ENCODE measurements at places on chromosomes 6 and 20.

- H3K36me3 ChIP-seq = no peaks in the 10 kb centered on the region
- DNase-seq = peak; percentile 33
- 0 out of 2 replicates have a peak overlapping the region, but pooled peaks have one; percentile 7 for H3K27ac ChIP-seq
These were observed 243.9 kb upstream of the TCF21 start for GRCh38 chr6:133644892-133645619.

DNA sequence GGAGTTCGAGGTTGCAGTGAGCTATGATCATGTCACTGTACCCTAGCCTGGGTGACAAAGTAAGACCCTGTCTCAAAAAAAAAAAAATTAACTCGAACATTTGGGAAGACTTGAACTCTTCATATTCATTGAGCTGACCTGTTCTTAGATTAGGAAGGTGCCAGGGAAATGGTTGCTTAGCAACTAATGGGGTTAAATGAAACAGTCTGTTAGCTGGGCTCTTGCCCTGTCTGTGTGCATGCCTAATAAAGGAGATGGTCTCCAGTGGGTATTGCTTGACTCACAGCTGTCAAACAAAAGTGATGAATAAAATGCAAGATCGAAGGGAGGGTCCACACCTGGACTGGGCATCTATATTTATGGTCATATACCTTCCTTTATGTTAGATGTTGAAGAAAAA, 101.8 kb downstream of the KLHL32 start:
- H3K27ac ChIP-seq = no peak overlapping the region
- no peak for DNase-seq
- H3K27me3 ChIP-seq = no peaks in the 10 kb centered on the region
- H3K36me3 ChIP-seq = no peaks in the 10 kb centered on the region

- no peaks in the 10 kb centered on the region for H3K27me3 ChIP-seq
- no peak overlapping the region for H3K27ac ChIP-seq
- DNase-seq = no peak
- no peaks in the 10 kb centered on the region for H3K36me3 ChIP-seq
- no peaks in the 10 kb centered on the region for H3K4me1 ChIP-seq
- no peak overlapping the region for H3K4me3 ChIP-seq
These were observed 125.3 kb upstream of the NOX3 start for GRCh38 chr6:155580904-155581303.

DNA sequence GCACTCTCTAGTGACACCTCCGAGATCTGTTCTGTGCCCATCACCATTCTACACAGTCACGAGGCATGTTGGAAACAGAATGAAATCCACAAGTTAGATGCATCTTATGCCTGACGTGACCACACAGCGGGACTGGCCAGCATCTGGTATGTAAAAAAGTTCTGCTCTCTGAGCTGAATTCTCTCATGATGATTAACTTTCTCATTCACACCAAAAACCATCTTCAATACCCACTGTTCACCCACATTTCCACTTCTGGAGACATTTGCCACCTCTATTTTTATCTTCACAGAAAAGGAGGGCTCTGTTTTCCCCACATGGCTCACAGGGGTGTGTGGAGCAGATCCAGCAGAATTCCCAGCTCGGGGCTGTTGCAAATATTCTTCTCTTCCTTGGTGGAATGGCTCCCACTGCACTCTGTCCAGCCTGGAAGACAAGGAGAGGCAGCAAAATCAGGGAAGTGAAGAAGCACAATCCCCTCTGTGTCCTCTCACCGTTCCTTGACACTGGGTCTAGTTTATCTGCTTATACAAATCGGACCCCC, 303.4 kb downstream of the TAF4 start:
- H3K36me3 ChIP-seq = no peaks in the 10 kb centered on the region
- peaks cover 84% of the 10 kb centered on the region for H3K27me3 ChIP-seq
- H3K4me1 ChIP-seq = no peaks in the 10 kb centered on the region

DNA sequence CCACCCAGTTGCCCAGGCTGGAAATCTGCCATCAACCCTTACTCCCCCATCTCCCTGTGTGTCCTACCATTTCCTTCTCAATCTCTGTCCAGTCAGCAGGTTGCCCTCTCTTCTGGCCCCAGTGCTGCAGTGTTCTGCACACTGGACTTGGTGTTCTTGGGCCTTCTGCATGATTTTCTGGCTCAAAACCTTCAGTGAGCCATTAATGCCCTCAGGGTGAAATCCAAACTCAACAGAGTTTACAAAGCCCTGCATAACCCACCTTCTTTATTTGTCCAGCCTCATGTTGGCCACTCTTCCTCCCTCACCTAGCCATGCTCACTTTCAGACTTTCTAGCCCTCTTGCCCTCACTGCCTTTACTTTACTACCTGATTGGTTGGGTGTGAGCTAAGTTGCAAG, 5.0 kb upstream of the GSTA3 start:
- no peaks in the 10 kb centered on the region for H3K36me3 ChIP-seq
- no peak overlapping the region for H3K27ac ChIP-seq
- H3K27me3 ChIP-seq = no peaks in the 10 kb centered on the region
- H3K4me1 ChIP-seq = no peaks in the 10 kb centered on the region
- H3K4me3 ChIP-seq = no peak overlapping the region

DNA sequence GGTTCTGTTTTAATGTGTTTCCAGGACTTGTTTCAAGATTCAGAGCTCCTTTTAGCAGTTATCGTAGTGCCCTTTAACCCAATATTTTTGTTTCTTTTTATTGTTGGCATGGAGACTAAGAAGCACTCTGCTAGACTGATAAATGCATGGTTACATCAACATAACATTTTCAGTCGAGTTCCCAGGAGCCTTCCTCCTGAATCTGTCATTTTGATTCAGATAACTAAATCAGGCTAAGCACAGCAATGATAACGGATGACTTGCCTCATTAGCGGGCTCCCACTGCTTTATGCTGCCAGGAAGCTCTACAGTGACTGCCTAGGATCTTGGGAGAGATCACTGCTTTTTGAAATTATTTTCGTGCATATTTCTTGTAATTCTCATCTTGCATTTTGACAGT, 772.8 kb upstream of the GJE1 start:
- no peaks in the 10 kb centered on the region for H3K36me3 ChIP-seq
- no peak overlapping the region for H3K4me3 ChIP-seq
- no peaks in the 10 kb centered on the region for H3K4me1 ChIP-seq
- H3K27ac ChIP-seq = no peak overlapping the region
- no peaks in the 10 kb centered on the region for H3K27me3 ChIP-seq

DNA sequence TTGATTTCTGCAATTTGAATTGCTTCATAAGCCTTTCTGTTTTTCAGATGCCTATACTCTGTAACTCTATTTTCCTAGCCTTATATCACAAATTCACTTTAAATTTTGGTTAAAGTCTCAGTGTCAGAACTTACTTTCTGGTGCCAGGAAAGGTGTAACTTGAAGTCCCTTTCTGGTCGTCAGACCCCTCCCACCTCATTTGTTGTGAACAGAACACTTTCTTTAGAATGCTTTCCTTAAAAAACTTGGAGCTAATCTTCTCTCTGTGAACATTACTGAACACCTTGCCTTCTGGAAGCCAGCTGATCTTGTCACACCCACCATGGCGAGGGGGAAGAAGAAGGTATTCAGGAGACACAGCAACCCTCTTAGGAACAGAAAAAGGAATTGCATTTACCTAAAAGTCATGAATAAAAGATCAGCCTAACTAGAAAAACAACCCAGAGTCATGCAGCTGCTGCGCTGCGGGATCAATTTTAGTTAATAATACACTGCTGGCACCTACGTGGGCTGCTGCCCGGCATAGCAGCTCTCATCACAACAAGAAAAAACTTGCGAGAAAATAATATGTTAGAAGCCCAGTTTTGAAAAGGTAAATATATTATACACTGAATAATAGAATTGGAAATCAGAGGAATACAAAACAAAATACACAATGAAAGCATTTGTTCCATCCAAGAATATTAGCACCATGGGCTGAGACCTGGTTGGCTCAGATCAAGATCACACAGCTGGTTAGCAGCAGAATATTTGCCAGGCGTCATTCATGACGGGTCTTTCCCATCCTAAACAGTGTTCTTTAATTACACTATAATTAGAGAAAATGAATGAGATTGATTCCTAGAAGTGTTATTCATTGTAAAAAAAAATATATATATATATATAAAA, 5.8 kb upstream of the FAM217A start:
- no peaks in the 10 kb centered on the region for H3K36me3 ChIP-seq
- DNase-seq = no peak
- no peak overlapping the region for H3K4me3 ChIP-seq

DNA sequence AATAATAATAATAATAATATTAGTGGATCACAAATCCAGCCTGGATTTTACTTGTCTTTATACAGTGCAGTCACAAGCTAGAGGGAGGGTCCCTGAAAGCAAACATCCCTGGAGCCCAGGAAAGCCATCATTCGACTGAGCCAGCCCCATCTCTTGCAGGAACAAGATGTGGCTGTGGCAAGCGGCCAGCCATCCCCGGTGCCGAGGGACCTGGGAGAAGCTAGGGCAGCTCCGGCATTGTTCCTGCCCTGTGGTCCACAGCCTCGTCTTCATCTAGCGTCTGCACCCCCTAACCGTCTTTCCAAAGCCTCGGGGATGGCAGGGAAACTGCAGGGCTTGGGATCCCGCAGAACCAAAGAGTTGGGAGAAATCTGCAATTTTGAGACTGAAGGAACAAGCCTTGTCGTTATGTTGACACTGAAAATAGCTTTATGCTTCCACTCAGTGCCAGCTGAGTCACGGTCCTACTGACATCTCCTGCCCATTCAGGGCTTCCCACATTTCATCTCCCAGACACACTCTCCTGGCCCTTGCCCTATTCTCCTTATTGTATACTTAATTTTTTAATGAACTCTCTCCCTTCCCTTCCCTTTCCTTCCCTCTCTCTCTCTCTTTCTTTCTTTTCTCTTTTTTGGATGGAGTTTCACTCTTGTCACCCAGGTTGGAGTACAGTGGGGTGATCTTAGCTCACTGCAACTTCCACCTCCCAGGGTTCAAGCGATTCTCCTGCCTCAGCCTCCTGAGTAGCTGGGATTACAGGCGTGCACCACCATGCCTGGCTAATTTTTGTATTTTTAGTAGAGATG, 62.5 kb upstream of the ZNFX1 start:
- no peaks in the 10 kb centered on the region for H3K27me3 ChIP-seq
- peaks cover 36% of the 10 kb centered on the region for H3K4me1 ChIP-seq
- no peak for DNase-seq
- H3K36me3 ChIP-seq = no peaks in the 10 kb centered on the region

- H3K27ac ChIP-seq = no peak within 1 kb of the TSS
- no peak for DNase-seq
- no peaks in the 10 kb centered on the region for H3K27me3 ChIP-seq
- no peak within 1 kb of the TSS for H3K4me3 ChIP-seq
These were observed at the start of gene POM121L2 for GRCh38 chr6:27312146-27312949. TSS of gene POM121L2 (minus strand) at chr6:27312273. CDS start at chr6:27312170, 103 bp downstream.

GRCh38 chr6:122365775-122366403, 33.6 kb upstream of the HSF2 start:
- H3K27me3 ChIP-seq = no peaks in the 10 kb centered on the region
- peaks cover 41% of the 10 kb centered on the region for H3K4me1 ChIP-seq
- no peaks in the 10 kb centered on the region for H3K36me3 ChIP-seq

GRCh38 chr6:108526739-108527174, 34.0 kb upstream of the FOXO3 start:
- DNase-seq = no peak
- H3K36me3 ChIP-seq = no peaks in the 10 kb centered on the region
- H3K27ac ChIP-seq = no peak overlapping the region
- H3K27me3 ChIP-seq = no peaks in the 10 kb centered on the region

DNA sequence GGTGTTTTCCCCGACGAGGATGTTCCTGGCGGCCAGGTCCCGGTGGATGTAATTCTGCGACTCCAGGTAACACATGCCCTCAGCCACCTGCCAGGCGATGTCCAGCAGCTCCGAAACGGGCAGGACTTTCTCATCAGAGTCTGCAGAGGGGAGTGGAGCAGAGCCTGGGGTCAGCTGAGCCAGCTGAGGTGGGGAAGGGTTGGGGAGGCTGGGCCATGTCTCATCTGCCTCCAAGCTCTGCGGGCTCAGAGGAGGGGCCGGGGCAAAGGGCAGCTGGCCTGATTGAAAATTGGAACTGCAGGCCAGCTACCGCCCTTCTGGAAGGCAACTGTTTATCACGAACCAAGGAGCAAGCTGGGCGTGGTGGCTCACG, 6.4 kb downstream of the PTK6 start:
- no peak overlapping the region for H3K27ac ChIP-seq
- no peaks in the 10 kb centered on the region for H3K36me3 ChIP-seq
- DNase-seq = no peak

DNA sequence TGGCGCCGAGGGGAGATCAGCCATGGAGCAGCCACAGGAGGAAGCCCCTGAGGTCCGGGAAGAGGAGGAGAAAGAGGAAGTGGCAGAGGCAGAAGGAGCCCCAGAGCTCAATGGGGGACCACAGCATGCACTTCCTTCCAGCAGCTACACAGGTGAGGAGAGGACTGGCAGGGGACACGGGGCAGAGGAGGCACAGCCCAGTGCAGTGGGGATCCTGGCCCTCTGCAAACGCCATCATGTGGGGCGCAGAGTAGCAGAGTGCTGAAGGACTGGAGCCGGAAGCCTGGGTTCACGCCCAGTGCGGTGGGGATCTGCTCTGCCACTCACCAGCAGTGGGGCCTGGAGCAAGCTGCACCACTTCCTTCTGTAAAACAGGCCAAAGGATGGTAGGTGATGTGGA, 41.1 kb upstream of the FANCE start:
- no peaks in the 10 kb centered on the region for H3K27me3 ChIP-seq
- peaks cover 7% of the 10 kb centered on the region for H3K4me1 ChIP-seq
- peaks cover 6% of the 10 kb centered on the region for H3K36me3 ChIP-seq
- no peak for DNase-seq
- H3K4me3 ChIP-seq = no peak overlapping the region

- H3K27me3 ChIP-seq = no peaks in the 10 kb centered on the region
- DNase-seq = no peak
- no peak overlapping the region for H3K4me3 ChIP-seq
- H3K27ac ChIP-seq = no peak overlapping the region
- H3K4me1 ChIP-seq = no peaks in the 10 kb centered on the region
These were observed 74.4 kb downstream of the OPRM1 start for GRCh38 chr6:154113392-154113791.

- H3K4me1 ChIP-seq = peaks cover 6% of the 10 kb centered on the region
- H3K27ac ChIP-seq = no peak overlapping the region
- no peaks in the 10 kb centered on the region for H3K36me3 ChIP-seq
- H3K27me3 ChIP-seq = no peaks in the 10 kb centered on the region
- no peak overlapping the region for H3K4me3 ChIP-seq
These were observed 137.8 kb downstream of the CEBPB start for GRCh38 chr20:50328222-50328979.

DNA sequence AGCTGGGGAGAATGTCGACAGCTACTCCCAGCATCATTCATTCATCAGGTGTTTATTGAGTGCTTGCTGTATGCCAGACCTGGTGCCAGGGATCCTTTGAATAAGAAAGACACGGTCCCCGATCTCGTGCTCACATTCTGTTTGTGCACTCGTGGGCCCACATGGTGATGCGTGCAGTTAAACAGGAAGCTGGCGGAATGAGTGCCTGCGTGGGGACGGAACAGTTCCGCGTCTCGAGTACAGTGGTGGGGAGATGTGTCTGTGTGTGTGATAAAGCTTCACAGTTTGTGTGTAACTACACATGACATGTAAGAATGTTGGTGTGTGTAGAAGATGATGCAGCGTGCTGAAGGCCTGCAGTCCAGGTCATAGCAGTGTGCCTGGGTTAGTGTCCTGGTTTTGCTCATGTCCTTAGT, 6.5 kb downstream of the RBM38 start:
- H3K4me3 ChIP-seq = no peak overlapping the region
- no peaks in the 10 kb centered on the region for H3K27me3 ChIP-seq
- peaks cover 68% of the 10 kb centered on the region for H3K36me3 ChIP-seq

GRCh38 chr6:131754715-131755567, 44.1 kb upstream of the CTAGE9 start:
- no peaks in the 10 kb centered on the region for H3K27me3 ChIP-seq
- no peaks in the 10 kb centered on the region for H3K4me1 ChIP-seq
- no peak overlapping the region for H3K27ac ChIP-seq
- DNase-seq = no peak
- no peaks in the 10 kb centered on the region for H3K36me3 ChIP-seq

Measured in SJCRH30 (cell line).